ENCODE measurements at places on chromosomes 1 and 21.

- no peak for DNase-seq
Measured at GRCh38 chr1:202170726-202171125, 10.3 kb upstream of the PTPN7 start.

DNA sequence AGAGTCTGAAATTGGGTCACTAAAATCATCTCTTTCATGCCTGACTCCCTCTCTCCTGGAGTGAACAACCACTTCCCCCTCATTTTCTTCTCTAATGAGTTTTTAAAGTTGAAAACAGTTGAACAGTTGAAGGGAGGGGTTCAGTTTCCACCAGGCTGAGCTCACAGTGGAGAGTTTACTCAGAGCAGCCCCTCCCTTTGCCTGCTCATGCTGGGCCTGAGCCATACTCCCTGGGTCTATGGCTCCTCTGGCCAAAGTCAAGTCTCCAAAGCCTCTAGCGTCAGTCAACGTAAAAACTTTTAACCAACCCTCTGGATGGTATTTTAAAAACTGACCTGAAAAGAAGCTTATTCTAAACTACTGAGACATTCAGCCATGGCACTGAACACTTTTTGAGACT lies 100.8 kb upstream of the RNPC3 start:
- no peak for DNase-seq

DNA sequence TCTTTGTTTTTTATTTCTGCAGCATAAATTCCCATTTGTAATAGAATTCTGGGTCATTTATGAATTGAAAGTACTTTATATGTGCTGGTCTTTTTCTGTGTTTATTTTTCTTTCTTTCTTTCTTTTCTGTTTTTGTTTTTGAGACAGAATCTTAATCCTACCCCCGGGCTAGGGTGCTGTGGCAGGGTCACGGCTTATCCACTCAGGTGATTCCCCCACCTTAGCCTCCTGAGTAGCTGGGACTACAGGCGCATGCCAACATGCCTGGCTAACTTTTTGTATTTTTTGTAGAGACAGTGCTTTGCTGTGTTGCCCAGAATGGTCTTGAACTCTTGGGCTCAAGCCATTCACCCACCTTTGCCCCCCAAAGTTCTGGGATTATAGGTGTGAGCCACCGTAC lies 18.7 kb downstream of the RAP1A start:
- no peak for DNase-seq

DNA sequence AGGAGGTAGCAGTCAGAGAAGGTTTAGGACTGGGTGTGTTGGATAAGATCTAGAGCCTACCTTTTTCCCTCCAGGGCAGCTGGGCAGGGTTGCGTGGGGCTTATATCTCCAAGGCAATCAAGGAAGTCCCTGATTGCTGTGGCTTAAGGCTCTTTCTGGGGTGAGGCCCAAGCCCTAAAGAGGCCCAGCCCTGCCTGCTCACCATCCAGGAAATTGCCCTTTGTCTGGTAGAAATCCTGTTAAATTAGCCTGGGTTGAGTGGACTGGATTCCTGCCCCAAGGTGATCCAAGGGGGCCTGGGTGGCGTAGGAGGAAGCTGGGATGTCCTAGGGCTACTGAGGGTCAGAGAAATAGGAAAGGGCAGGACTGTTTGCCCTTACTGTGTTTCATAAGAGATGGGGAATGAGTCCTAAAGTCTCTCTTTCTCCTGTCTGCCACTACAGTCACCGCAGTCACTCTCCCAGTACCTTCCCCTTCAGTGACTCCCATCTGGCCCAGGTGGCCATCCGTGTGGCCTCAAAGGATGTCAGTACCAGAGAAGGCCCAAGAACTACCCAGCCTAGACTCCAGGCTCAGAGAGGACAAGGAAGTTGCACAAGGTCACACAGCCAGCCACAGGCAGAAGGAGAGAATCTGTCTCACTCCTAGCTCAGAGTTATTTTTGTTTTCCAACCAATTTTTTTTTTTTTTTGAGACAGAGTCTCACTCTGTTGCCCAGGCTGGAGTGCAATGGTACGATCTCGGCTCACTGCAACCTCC lies 25.8 kb downstream of the MFSD2A start:
- no peak for DNase-seq

GRCh38 chr1:17513131-17513530 lies 26.4 kb upstream of the ARHGEF10L start:
- no peak for DNase-seq

Data from fibroblast of lung (primary cell).